HL-60 (cell line): ENCODE measurements at places on chromosomes 4 and X.

GRCh38 chr4:30717208-30718020, 2.8 kb upstream of the PCDH7 start:
- DNase-seq: peak; percentile 8

GRCh38 chrX:17552044-17552650, 177.1 kb downstream of the NHS start:
- DNase-seq: no peak

GRCh38 chrX:67543818-67544217, at the start of gene AR:
Gene AR, plus strand, starts transcription at chrX:67544021. Its CDS starts 1,126 bp downstream, at chrX:67545147.
- no peak for DNase-seq

DNA sequence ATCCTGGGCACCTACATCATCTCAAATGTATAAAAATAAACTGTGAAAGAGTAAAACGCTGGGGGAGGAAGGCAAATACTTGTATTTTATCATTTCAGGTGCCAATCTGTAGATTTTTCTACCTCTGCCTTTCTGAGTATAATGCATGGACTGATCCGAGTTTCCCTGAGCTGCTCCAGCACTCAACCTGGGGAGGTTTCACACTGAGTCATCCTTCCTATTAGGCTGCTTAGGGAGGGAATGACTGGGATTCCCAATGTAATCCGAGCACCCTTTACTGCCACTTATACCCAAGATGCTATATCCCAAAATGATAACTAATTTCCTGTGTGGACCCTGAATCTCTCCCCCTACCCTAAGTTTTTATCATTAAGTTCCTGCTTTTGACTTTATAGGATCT, 126.6 kb downstream of the HNRNPD start:
- DNase-seq: no peak

DNA sequence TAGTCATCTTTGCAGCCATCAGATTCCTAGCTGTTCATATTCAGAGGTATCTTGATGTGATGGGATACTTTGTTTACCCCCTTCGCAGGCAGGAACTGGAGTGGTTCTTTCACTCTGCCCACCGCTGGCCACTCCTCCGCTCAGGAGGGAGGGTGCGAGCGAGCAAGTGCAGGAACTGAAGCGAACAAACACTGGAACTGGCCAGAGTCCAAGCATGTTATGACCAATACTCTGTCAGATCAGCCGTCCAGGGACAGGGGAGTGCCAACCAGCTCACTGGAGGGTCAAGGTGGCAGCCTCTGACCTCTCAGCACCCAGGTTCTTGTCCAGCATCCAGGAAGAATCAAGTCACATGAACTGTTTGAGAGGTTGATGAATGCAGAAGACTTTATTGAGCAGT, 18.0 kb upstream of the MANBA start:
- DNase-seq: no peak

GRCh38 chrX:71098951-71099506, 3.4 kb downstream of the FOXO4 start:
- no peak for DNase-seq

DNA sequence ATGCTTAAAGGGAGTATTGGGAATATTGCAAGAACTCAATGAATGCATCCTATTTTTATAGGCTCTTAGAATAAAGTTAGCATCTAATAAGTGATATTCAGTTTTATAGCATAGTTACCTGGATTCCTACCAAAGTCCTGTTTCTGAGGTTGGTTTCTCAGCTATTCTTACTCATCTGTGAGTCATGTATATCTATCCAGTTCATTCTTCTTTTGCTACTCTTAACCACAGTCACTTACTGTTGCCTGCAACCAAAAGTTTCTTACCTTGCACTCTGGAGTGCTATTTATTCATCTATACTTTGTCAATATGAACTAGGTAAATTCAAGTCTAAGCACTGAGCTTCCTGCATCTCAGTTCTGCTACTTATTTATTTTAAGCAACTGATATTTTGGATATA, 322.5 kb downstream of the HS3ST1 start:
- DNase-seq: no peak

- no peak for DNase-seq
These were observed 98.6 kb downstream of the FHDC1 start for GRCh38 chr4:153034681-153035080.

DNA sequence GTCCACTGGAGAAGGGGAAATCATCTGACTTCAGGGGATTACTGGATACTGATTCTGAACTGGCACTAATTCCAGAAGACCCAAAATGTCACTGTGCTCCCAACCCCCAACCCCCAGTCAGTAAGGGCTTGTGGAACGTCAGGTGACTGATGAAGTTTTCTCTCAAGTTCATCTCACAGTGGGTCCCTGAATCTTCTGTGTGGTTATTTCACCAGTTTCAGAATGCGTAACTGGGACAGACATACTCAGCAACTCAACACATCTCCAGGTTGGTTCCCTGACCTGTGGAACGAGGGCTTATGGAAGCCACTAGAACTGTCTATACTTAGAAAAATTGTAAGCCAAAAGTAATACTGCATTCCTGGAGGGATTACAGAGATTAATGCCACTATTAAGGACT, 45.3 kb downstream of the DDX60L start:
- DNase-seq: no peak

GRCh38 chr4:147789596-147789995, 57.7 kb downstream of the ARHGAP10 start:
- DNase-seq: no peak

GRCh38 chrX:8729811-8730210, 2.1 kb downstream of the ANOS1 start:
- DNase-seq: no peak

DNA sequence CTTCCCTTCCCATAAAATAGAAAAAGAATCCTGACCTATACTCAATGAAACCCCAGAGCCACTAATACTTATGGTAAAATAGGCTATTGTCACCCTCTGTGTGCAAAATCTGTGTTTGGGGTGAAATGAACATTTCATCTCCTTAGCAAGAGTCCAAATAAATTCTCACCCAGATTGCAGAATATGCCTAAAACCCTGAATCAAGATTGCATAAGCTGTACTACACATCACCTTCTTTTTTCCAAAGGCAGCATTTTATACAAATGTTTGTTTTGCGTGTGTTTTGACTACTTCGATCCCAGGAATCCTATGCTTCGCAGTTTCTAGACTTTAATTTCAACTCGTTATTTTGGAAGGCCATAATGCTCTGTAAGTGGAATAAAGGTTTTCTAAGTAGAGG, 12.2 kb upstream of the HADH start:
- no peak for DNase-seq

GRCh38 chr4:169372791-169373190, 102.0 kb upstream of the SH3RF1 start:
- no peak for DNase-seq

DNA sequence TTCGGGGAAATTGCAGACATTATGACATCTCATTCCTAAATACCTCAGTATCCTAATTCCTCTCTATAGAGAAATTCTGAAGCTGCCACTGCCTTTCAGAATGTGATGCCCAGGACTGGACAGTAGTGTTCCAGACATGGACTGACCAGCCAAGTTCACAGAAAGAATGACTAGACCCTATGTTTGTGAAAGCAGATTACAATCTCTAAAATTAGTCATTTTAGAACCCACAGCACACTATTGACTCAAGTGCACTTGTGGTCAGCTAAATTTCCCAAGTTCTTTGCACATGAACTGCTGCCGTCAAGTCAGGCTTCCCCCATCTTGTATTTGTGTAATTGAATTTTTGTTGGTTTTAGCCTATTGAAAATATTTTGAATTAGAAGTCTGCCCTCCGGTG, 81.0 kb upstream of the ESX1 start:
- DNase-seq: no peak

DNA sequence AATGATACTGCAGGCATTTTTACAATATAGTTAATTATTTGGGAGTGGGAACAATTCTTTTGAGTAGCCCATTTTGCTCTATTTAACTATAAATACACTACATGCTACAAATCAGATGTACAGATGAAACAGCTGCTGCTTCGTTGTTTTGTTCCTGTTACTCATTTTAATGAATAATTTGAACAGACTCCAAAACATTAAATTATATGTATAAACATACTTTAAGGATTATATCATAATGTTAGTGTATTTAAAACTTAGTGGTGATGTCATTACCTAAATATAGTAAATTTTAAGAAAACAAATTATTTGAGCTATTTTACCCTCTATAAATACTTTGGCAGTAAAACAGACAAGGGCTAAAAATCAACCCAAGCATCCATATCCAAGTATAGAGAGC, 60.7 kb downstream of the GAB1 start:
- no peak for DNase-seq

DNA sequence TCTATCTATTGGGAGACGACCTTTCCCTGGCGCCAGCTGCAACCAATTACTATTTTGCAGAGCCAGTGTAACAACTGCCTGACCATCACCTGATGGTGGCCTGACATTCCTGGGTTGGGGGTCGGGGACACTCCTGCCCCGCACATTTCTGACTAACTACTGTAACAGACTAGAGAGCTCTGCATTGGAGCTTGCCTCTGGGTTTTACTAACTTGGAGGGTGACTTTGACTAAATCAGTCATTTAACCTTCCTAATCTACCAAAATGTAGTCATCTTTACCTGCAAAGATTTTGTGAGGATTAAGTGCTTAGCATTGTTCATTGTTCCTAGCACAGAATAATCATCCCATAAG, 37.5 kb upstream of the ABCG2 start:
- no peak for DNase-seq

DNA sequence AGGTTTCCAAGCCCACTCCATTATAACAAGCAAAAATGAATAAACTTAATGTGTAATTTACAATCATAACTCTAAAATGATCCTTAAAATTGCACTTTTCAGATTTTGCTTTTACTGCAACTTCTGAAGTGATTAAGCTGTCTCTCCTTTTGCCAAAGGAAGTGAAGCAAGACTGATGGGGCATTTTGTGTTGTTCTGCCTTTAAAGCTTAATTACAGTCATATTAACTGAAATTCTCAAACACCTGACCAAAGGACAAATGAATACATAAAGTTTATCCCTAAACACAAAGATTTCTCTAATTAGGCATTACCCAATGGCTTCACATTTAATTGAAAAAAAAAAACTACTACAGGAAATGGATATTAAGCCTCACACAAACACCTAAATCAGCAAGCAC, 101.8 kb downstream of the ATP11C start:
- DNase-seq: no peak

DNA sequence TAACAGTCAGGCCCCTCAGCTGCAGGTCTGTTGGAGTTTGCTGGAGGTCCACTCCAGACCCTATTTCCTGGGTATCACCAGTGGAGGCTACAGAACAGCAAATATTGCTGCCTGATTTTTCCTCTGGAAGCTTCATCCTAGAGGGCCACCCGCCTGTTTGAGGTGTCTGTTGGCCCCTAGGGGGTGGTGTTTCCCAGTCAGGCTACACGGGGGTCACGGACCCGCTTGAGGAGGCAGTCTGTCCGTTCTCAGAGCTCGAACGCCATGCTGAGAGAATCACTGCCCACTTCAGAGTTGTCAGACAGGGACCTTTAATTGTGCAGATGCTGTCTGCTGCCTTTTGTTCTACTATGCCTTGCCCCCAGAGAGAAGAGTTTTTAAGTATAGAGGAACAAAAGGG, 160.8 kb downstream of the DKK2 start:
- no peak for DNase-seq

GRCh38 chr4:8341691-8342090, 72.1 kb downstream of the HTRA3 start:
- DNase-seq: no peak

DNA sequence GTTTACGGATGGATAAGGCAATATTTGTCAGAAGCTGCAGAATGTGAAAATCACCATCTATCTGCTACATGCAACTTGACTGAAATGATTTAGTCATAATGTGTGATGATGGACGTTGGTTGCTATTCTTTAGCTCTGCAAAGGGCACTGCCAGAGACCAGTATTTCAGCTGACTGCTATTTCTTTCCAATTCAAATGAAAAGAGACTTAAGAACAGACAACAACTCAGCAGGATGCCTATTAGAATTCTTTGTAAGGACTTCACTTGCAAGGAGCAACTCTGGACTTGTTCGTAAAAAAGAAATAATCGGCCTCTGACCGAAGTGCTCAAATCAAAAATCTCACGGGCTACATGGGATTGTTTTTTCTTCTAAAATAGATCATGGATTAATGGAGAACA, 262.7 kb downstream of the DHX15 start:
- DNase-seq: no peak

GRCh38 chrX:46727441-46727840, 31.5 kb downstream of the SLC9A7 start:
- no peak for DNase-seq

- DNase-seq: no peak
These were observed 431.2 kb downstream of the KCTD8 start for GRCh38 chr4:44017422-44017739.

DNA sequence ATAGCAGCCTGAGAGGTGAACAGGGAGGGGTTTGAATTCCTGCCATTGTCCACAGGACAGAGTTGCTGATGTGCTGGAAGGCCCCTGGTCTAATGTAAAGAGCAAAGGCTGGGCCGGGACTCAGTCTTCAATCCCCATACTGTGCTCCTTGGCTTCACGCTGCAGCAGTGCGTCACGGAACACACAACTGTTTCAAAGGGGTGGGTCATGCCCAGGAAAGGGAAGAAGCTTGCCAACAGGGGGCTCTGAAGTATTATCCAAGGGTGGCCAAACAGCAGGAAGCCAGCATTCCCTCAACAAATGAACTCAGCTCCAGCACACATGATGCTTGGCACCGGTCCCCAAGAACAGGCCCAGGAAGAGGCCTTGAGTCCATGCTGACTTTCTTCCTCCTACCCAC, 122.5 kb downstream of the NFKB1 start:
- no peak for DNase-seq

- DNase-seq: no peak
These were observed 9.8 kb upstream of the FRAS1 start for GRCh38 chr4:78047366-78047765.

DNA sequence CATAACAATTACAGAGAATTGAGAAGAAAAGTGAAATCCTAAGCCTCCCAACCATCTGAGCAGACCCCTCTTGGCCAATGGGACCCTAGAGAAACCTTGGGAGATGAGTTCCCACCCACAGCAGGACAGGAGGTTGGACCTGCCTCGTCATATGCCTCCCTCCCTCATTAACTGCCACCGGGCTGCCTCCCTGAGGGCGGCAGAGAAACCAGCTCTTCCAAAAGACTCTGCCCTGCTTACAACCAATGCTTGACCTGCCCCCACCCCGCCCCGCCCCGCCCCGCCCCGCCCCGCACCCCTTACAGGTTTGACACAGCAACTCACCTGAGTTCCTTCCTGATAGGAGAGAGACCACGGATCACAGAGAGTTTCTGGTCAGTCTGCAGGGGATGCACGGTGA, 86.1 kb downstream of the ADRA2C start:
- DNase-seq: no peak

DNA sequence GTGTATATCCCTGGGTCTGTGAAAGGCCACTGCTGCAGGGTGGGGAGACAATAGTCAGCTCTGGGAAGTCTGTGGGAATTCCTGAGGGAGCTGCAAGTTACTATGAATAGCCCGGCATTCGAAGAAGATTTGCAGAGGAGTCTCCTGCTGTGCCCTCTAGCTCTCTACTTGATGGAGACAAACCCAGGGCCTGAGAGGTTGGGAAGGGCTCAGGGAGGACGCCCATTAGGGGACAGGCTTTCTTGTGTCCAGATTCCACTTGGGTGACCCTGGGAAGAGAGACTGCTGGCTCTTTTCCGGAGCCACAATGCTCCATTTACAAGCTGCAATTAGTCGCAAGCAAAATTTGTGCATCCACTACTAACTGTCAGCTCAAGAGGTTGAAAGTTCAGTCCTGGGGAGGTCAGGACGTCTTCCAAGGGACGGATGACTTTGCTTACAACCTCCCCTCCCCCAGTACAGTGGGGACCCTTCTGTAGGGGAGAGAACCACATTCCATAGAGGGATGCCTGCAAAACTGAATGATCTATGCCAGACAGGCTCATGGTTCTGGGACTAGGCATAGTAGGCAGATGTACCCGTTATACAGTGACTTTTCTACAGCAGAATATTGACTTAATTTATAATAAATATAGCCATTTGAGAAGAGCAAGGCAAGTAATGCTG, 48.2 kb upstream of the PHOX2B start:
- DNase-seq: no peak
